ENCODE measurements at places on chromosomes 12 and 14. TPM values are rescaled to one million over a fixed set of nuclear protein-coding genes. Genes with fewer than 3 reads are reported as not detected.
A peak's percentile ranks its signal among the peaks of the same experiment; 100 is the strongest.

GRCh38 chr12:84955298-84955697, 42.7 kb upstream of the SLC6A15 start:
- no peak for DNase-seq

GRCh38 chr12:69059465-69060457, 126.8 kb upstream of the CPM start:
- DNase-seq: peak; percentile 52

DNA sequence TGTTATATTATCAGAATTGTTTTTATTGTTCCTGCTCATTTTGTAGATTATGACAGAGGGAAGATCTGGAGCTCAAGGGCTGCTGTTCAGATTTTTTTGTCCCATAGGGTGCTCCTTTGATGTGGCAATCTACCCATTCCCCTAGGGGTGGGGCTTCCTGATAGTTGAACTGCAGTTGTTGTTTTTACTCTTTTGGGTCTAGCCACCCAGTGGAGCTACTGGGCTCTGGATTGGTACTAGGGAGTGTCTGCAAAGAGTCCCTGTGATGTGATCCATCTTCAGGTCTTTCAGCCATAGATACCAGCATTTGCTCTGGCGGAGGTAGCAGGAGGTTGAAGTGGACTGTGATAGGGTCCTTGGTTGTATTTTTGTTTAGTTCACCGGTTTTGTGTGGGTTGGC, 57.9 kb upstream of the SLCO1B1 start:
- DNase-seq: no peak

DNA sequence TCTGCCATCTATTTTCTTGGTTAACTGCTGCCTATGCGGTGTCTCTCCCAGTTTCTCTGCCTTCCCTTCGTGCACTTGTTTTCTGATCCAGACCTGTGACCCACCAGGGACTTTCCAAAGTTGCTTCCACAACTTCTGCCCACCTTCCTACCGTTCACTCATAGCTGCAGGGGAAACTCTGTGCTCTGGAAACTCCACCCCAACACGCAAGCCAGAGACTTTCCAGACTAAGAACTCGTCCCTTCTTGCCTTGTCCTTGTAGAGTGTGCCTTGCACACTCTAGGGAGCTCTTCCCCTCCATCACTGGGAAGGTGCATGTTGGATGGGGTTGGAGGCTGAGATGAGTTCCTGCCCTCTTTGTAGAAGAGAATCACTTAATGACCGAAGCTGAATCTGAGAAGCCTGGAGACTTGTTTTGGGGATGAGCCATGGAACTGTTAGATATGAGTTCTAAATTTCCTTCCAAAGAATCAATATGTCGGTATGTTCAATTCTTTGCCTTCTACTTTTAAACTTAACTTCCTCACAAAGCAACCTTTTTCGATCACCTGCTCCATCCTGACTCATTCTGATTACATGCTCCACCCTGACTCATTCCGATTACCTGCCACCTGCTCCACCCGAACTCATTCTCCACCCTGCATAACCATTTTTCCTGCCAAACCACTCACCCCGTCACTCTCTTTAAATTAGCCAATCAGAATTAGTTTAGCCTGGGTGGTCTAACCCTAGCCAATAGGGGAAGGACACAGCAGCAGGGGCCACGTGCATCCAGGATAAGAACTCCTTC, 82.1 kb upstream of the CAPRIN2 start:
- no peak for DNase-seq

DNA sequence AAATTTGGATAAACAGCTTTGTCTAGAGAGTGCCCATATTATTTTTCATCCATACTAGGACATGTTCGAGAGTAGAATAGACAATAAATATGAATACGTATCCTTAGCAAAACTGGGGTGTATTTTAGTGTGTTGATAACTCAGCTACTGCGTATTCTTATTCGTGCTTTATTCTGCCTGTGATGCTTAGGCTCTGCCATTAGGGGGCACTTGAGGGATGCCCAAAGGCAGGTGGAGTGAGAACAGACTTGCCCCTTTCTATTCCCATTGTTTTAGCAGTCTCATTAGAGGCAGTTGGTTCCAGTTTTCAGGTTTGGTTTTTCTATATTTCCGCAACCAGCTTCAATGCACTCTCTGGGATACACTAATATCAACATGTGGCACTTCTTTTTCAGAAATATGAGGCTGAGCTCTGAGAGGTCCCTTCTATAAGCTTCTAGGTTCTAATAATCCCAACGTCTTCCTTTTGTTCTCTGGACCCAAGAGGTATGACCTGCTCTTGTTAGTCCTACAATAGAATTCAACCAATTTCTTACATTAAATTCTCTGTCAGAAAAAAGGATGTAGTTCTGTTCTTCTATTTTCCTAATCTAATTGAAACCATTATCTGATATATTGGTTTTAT, 985.7 kb upstream of the FBXO33 start:
- DNase-seq: no peak

DNA sequence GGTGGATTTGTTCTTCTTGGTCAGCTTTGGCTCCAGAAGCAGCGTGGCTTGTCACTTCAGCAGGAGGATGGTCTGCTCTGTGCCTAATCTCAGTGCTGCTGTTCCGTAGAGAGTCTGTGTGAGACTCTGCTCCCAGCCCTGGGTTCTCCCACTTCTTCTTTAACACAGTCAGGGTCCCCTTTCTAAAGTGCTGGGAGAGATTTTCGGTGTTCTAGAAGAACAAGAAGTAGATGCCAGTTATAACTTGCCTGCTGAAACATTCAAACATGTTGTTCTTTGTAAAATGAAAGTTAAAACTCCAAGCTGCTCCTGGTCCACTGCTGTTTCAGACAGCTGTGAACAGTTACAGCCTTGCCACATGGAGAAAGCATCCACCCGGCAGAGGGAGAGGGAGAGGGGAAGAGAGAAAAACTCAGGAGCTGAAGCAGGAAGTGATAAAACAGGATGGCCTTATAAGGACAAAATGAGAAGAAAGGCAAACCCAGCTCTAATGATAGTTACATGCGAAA, 55.2 kb upstream of the CERS5 start:
- peak; percentile 84 for DNase-seq

DNA sequence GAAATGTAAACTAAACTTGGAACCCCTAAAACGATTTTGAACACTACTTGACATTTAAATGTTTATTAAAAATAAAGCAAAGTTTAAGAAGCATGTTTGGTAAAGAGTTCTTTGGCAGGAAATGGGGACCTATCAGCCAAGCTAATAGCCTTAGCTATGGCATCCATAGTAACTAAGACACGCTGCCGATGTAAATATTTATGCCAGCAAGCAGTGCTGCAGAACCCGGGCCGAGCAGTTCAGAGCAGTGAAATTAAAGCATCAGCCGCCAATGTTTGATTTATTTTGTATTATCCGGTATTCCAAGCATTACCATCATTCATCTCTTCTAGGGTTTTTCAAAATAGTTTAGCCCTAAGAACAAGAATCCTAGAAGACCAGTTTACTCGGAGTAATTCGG, 61.6 kb downstream of the PPP2R5C start:
- no peak for DNase-seq

- no peak for DNase-seq
Measured at GRCh38 chr12:112777387-112778310, 13.9 kb upstream of the RPH3A start.

DNA sequence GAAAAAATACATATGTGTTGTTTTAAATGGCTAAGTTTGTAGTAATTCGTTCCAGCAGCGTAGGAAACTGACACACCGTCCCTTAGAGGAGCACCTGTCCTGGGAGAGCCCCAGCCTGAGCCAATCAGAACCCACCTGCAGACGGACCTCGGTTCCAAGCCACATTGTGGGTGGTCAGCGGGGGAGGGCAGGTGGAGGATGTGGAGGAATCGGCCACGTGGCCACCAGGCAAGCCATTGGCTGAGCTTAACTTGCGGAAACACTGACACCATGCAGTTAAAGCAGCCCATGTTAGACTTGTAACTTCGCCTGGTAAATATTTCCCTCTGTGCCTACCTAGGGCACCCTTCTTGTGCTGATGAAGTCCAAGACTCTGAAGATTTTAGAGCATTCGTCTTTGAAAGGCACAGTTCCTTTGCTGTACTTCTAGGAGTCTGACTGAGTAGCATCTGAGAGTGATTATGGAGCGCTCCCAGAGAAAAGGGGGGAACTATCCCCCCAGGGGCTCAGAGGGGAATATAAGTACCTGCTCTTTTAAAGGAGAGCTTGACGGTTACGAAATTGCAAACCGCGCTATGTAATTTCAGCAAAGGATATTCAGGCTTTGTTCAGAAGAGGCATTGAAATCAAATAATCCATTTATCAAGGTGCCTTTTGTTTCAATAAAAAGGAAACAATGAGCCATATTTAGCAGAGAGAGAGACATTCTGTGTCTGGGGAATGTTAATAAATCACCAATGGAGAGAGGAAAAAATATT, 135.7 kb downstream of the TMEM132C start:
- no peak for DNase-seq

Gene CNTN1
- total RNA-seq: not detected

Gene KRT5
- not detected for total RNA-seq

Gene UBE2N
- 32.5 TPM for total RNA-seq

All from Caki2 (cell line).